ENCODE measurements at places on chromosomes 4 and X.

GRCh38 chrX:65406532-65406931, 128.1 kb downstream of the LAS1L start:
- DNase-seq, result no peak

- no peak for DNase-seq
These were observed 53.6 kb downstream of the USP53 start for GRCh38 chr4:119266153-119266552.

DNA sequence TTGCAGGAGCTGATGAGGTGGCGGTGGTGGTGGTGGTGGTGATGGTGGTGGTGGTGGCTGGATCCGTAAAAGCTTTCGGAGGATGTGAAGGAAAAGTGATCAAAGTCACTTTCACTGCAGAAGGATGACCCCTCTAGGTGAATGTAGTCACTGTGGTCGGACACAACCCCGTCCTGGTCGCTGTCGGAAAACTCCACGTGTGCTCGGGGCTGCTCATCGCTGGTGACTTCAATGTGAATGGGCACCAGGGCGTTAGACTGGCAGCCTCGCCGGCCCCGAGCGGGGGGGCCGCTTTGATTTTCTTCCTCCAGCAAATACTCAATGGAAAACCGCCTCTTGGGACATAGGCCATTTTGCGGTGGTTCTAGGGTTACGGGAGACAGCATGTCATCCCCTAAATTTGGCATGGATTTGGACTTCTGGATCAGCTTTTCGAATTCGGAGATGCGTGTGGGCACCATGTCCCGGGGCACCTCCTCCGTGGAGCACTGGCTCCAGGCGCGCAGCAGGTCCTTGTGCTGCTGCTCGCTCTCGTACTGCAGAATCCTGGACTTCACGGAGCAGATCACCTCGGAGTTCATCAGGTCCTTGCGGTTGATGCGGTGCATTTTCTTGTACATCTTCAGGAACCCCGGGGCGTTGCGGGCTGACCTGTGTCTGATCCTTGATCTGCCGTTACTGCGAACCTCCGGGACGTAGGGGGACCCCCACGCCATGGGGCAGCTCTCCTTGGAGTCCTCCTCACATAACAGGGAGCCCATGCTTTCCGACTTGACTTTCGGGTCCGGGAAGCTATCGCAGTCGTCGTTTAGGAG, 88.3 kb upstream of the PDLIM3 start:
- no peak for DNase-seq

DNA sequence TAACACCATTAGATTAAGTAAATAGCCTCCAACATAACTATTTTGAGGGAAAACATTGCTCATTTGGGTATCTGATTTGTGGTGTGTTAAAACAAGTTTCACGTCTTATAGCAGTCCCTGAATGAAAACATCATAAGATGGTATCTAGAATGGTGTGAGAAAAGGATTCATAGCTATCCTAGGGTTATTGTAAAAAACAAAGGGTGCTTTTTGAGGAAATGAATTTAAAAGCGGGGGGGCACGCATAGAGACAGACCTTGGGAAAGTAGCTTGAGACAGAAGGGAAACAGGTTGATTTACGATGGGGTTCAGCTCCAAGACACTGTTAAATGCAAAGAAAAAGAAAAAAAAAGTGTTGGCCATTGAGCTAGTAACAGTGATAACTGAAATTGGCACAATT, 768 bp upstream of the CXCL10 start:
- DNase-seq, result no peak

Data from retinal pigment epithelial cell (primary cell).